ENCODE measurements at places on chromosomes 3 and 15. TPM values are rescaled to one million over a fixed set of nuclear protein-coding genes. Genes with fewer than 3 reads are reported as not detected.

GRCh38 chr3:159186581-159186980 is 384.7 kb downstream of the MFSD1 start:
- no peak for DNase-seq

- DNase-seq, result no peak
Measured at GRCh38 chr15:76812381-76812780, 92.8 kb downstream of the SCAPER start.

- no peak for DNase-seq
Measured at GRCh38 chr3:151974067-151974466, 100.6 kb downstream of the SUCNR1 start.

DNA sequence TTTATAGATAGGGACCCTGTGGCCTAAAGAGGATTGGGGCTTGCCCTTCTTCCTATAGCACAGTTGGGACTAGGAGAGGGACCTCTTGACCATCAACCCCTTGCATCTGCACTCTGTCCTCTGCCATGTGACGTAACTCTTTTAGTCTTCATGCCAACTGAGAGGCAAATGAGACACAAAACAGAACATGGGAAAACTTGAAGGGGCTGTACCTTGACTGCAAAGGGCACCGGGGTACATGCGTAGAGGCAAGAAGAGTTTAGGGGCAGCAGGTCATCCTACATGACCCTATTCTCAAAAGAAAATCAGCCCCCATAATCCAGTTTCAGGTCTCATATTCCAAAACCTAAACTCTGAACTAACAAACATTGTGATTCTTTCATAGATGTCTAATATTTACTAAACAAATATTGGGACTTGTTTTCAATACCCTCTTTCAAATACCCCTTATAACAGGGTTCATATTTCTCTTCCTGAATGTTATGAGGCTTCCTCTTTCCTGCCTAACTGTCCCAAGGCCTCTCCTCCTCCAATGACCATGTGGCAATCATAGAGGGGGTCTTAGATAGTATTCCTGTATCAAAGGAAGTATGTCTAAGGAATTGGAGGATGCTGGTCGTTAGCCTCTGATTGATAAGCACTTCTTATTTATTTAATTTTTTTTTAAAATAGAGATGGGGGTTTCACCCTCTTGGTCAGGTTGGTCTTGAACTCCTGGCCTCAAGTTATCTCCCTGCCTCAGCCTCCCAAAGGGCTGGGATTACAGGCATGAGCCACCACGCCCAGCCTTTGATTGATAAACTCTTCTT is 20.6 kb downstream of the ACKR2 start:
- no peak for DNase-seq

GRCh38 chr3:151879679-151880415 is 6.4 kb downstream of the SUCNR1 start:
- no peak for DNase-seq

DNA sequence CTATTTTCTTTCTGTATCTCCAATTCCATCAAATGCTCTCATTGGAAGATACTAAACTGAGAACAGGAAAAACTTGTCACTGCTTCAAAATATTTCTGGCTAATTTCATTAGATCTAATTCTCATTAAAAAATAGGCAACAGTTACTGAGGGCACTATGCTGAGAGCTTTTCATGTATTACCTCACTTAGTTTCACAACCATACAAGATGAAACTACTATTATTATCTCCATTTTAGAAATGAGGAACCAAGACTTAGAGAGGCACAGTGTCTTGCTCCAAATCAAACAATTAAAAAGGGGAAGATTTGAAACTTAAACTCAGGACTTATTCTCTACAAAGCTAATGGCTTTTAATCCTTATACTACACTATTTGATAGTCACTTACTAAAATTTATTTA is 7.2 kb upstream of the OTOL1 start:
- no peak for DNase-seq

- no peak for DNase-seq
Measured at GRCh38 chr3:65831733-65832425, 206.8 kb downstream of the MAGI1 start.

- no peak for DNase-seq
Measured at GRCh38 chr3:49882166-49882565, 12.5 kb upstream of the CAMKV start.

OCA2 gene
- not detected for total RNA-seq

ITIH4 gene
- 6.8 TPM for total RNA-seq

Data from activated naive CD8-positive, alpha-beta T cell treated with anti-CD3 and anti-CD28 coated beads for 36 hours (primary cell).